ENCODE measurements at places on chromosomes 6 and 20.
A peak's percentile ranks its signal among the peaks of the same experiment; 100 is the strongest.

- DNase-seq, result no peak
Measured at GRCh38 chr6:128821116-128821515, 61.8 kb upstream of the LAMA2 start.

- no peak for DNase-seq
Measured at GRCh38 chr6:87700397-87701343, 1.4 kb downstream of the AKIRIN2 start.

DNA sequence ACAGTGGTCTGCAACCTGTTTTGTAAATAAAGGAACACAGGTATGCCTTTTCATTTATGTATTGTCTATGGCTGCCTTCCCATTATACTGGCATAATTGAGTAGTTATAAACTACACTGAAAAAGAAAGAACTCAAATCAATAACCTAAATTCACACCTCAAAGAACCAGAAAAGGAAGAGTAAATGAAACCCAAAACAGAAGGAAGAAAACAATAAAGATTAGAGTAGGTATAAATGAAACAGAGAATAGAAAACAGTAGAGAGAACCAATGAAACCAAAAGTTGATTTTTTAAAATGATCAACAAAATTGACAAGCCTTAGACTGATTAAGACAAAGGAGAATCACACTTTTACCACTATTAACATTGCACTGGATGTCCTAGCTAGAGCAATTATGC lies 34.7 kb downstream of the FAM184A start:
- no peak for DNase-seq

GRCh38 chr20:20060234-20060998 lies 8.1 kb downstream of the CFAP61 start:
- DNase-seq, result no peak

- DNase-seq, result no peak
Measured at GRCh38 chr20:22512911-22513489, 71.4 kb downstream of the FOXA2 start.

DNA sequence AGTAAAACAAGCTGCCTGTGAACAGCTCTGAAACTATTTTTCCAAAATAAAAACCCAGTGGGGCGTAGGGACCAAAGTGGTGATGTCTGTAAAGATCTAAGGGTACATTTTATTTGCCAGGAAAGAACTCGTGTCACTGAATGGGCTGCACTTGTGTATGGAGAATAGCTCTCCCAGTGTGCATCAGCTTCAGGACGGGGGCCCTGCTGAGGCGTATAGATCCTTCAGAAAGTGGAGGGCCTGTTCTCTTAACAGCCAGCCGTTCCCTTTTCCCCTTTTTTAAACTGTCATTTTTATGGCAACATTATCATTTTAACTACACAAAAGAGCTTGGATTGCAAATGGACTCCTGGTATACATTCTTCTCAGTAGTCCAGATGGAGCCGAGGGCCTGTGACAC lies 137.3 kb downstream of the TMEM242 start:
- no peak for DNase-seq

GRCh38 chr6:154206141-154206540 lies 150.5 kb downstream of the IPCEF1 start:
- no peak for DNase-seq

DNA sequence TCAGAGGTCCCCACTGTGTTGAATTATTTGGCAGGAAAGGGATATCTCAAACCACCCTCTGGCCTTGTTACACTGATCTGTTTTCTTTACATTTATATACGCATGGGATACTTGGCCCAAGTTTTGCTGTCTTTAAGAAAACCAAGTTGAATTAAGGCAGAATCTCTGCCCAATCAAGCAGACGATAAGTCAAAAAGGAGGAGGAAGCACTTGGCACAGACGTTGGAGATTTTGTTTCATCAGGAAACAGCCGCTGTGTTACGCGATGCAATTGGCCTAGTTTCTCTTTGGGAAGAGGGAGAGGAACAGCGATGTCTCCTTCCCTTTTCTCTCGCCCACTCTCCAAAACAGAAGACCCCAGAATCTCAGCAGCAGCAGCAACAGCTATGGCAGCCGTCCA lies 20.2 kb upstream of the NAA20 start:
- no peak for DNase-seq

DNA sequence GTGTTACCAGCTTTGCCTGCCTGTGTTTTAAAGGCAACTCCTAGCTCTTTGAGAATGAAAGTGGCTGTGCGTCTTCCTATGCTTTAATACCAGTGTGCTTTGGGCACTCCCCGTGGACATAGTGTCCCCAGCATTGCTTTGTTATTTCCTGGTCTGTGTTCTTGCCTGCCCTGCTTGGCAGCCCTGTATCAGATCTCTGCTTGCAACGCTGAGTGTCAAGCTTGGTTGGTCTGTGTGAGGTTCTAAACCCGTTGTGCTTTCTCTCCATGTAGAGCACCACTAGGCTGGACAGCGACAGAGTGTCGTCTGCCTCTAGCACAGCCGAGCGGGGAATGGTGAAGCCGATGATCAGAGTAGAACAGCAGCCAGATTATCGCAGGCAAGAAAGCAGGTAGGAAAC lies 80.2 kb downstream of the AFDN start:
- no peak for DNase-seq

DNA sequence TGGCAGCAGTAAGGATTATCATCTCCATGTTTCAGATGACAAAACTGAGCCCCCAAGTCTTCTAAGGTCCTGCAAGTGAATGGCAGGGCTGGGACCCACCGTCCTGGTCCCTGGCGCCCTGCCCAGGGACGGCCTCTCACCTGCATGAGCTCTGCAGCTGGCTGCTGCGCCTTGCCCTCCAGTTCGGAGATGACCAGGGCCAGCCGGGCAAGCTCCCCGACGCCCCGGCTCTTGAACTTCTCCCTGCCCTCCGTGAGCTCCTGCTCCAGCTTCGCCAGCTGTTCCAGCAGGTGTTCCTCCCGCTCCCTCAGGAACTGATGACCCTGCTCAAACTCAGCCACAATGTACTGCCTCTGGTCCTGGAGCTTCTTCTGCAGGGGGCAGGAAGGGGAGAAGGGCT lies 16.8 kb downstream of the TRIM26 start:
- DNase-seq, result no peak

- no peak for DNase-seq
Measured at GRCh38 chr6:142892254-142893021, 52.5 kb downstream of the HIVEP2 start.

- DNase-seq, result peak; percentile 29
Measured at GRCh38 chr6:11744753-11745152, 33.9 kb downstream of the ADTRP start.

- no peak for DNase-seq
Measured at GRCh38 chr6:33630014-33630413, 8.9 kb downstream of the ITPR3 start.

DNA sequence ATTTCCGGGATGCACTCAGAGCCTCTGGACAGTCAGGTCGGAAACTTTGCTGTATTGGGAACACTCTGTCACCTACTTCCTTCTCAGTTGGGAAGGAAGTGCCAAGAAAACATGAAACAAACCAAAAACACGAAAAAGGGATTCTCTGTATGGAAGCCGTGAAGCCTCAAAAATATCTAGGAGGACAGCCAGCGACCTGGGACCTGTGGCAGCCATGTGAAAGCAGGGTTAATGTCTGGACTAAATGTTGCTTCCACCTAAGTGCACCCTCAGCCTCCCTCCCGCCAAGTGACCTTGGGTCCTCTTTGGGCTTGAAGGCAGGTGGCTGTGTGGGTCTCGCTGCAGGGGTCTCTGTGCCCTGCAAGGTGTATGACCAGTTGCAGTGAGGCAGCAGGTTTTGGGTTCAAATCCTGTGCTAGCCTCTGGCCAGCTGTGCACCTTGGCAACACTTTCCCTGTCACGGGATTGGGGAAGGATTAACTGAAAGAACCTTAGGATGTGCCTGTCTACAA lies 851 bp downstream of the MAVS start:
- DNase-seq, result no peak

DNA sequence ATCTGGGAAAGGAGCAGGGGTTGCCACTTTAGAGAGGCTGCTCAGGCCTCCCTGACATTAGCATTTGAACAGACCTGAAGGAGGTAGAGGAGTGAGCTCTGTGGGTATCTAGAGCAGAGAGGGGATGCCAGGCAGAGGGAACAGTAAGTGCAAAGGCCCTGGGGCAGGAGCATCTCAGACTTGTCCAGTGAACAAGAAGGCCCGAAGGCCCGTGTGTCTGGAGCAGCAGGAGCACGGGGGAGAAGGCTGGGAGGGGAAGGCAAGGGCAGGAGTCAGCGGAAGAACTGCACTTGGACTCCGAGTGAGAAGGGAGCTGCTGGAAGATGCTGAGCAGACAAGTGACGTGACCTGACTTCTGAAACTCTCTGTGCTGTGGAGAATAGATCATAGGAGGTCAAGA lies 15.4 kb downstream of the ETV7 start:
- no peak for DNase-seq

DNA sequence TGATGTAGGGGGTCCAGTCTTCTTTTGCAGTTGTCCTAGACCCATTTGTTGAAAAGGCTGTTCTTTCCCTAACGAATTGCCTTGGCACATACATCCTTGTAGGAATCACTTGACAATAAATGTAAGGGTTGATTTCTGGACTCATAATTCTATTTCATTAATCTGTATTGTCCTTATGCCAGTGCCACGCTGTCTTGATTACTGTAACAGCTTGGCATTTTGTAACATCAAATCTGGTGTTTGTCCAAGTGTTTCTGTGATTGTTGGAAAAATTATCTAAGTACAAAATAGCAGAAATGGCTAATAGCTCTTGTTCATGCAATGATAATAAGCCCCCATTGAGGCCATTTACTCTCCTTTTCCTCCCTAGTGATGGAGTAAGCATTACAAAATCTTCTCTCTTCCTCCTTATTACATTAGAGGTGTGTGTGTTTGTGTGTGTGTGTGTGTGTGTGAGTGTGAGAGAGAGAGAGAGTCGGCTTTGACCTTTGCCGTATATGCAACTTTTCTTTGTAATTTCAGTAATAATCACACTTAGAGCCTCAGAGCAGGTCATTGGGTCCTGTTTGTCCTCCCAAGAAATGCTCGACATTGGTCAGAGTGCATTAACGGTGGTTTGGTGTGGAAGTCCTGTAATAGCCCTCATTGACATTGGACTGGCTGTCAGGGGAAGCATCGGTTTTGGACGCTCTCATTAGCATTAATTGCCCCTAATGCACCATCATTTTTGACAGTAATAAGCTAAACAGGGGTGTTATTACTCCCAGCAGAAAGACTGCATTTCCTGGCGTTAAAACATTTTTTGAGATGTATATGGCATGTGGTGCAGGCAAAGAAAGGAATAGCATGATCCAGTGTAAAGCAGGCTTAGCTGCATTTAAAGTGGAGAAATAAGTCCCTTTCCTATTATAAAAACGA lies 40.7 kb upstream of the MROH8 start:
- no peak for DNase-seq

DNA sequence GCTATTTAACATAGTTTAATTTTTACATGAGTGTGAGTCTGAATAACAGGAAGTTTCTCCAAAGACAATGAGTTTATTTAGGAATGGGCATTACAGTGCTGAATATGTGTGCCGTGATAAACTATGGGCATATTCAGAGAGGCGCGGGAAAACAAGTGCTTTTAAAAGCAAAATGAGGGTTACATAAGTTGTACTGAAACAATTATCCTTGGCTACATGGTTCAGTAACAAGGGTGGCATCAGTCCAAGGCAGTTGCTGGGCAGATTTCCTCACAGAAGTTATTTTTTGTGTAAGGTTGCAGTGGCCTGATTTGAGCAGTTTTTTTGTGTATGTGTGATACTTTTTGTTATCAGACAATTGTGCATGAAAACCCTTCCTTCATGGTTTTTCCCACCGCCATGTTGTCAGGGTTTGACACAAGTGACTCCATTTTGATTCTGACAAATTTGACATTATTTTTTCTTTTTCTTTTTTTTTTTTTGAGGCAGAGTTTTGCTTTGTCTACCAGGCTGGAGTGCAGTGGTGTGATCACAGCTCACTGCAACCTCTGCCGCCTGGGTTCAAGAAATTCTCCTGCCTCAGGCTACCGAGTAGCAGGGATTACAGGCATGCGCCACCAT lies 22.3 kb upstream of the PXDC1 start:
- no peak for DNase-seq

DNA sequence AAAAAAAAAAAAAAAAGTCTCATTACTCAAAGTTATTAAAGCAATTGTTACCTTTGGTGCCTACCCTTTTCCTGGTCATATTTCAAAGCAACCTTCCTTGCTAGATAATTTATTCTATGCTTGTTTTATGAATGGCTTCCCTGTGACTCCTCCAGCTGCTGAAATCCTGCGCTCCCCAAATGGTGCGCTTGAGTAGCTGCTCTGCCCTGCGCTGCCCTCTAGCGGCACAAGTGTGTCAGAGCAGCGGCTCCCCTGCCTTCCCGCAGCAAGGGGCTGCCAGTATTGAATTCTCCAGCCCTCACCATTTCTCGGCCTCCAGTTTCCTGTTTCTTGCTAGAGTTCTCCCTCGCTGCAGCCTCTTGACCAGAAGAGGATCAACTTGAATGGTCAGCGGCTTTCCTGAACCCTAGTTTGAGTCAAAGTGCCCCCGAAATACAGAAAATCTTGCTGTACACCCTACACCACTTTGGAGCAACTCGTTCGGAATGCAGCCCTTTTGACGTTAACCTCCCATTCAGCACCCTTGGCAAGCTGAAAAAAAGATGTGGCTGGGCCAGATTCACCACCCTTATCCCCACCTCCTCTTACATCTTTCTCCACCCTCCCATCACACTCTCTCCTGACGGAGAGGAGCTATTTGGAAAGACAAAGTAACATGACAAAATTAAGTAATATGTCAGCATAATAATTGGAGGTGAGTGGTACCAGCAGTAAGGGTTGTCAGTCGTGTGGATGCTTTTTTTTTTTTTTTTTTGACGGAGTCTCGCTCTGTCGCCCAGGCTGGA lies 60.4 kb upstream of the KLHL31 start:
- peak; percentile 26 for DNase-seq

DNA sequence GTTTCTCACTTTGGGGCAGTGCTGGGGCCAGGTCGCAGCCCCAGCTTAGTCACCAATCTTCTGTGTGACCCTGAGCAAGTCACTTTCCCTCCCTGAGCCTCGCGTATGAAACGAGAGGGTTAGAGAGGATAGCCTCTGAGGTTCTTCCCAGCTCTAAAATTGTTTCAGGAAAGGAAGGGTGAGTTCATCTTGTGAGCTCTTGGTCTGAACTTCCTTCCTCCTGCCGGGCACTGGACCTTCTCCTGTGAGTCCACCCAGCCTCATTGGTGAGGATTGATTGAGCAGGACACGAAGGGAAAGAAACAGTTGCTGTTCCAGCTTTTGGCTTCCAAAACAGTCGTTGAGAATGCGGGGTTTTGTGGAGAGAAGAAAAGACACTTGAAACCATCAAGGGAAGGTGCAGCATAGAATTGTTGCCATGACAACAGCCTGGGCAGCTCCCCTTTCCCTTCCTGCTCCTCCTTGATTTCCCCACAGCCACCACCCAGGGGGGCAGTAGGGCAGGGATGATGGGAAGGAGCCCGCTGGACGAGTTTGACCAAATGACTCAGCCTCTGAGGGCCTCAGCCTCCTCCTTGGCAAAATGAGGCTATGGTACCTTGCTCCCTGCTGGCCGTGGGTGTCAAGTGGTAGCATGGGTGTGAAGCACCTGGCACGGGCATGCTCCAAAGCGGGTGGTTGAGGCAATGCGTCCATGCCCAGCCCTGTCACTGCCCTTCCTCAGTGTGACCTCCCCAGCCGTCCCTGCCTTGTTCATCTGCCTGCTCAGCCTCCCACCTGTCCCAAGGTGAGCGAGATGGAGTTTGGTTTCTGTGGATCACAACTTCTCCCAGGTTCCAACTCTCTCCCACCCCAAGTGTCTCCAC lies 107.8 kb downstream of the CDC5L start:
- DNase-seq, result no peak

GRCh38 chr20:24816431-24816830 lies 132.6 kb upstream of the CST7 start:
- no peak for DNase-seq

- no peak for DNase-seq
Measured at GRCh38 chr6:54970337-54970736, 123.8 kb downstream of the FAM83B start.

Data from thoracic aorta (tissue), 2 donors.